Pericardium fibroblast (primary cell): ENCODE measurements at places on chromosomes 1 and 21. TPM values are rescaled to one million over a fixed set of nuclear protein-coding genes. Genes with fewer than 3 reads are reported as not detected.

ANKRD13C gene
- 20.4 and 20.8 TPM in 2 replicates for total RNA-seq

RBM11 gene
- total RNA-seq, result 0.77 TPM in 1 of 2 replicates, not detected in the other

RGS4 gene
- total RNA-seq, result 12.3 and 42.2 TPM in 2 replicates

ADAM30 gene
- total RNA-seq, result not detected in 2 replicates

RUNX3 gene
- not detected in 2 replicates for total RNA-seq

FTCD gene
- total RNA-seq, result 1.4 TPM in 1 of 2 replicates, not detected in the other

MIXL1 gene
- not detected in 2 replicates for total RNA-seq

PERM1 gene
- total RNA-seq, result not detected in 2 replicates

BECN2 gene
- not detected in 2 replicates for total RNA-seq

CCDC181 gene
- not detected in 2 replicates for total RNA-seq

CDA gene
- 1.5 and 2.2 TPM in 2 replicates for total RNA-seq
